ENCODE measurements at places on chromosomes 5 and 9.
A peak's percentile ranks its signal among the peaks of the same experiment; 100 is the strongest.

GRCh38 chr5:10653751-10654400, 90.0 kb downstream of the ANKRD33B start:
- DNase-seq, result no peak

DNA sequence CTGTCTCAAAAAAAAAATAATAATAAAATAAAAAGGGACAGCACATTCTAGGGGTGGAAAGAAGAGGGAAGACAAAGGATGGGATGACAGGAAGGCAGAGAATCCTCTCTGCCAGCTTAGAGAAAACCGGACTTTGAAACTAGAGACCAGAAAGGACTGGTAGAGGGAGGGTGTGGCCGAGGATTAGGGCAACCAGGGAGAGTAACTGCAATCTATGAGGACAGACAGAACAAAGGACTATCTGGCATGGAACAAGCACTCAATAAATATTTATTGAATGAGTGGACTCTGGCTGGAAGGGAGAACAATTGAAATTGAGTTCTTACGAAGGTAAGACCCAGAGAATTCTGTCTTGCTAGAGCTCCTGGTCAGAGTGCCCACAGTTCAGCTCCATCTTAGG, 2.4 kb downstream of the GBA2 start:
- no peak for DNase-seq

- no peak for DNase-seq
Measured at GRCh38 chr5:110333384-110333783, 393.1 kb downstream of the TMEM232 start.

- DNase-seq, result no peak
Measured at GRCh38 chr5:149773291-149774095, 43.4 kb downstream of the PPARGC1B start.

DNA sequence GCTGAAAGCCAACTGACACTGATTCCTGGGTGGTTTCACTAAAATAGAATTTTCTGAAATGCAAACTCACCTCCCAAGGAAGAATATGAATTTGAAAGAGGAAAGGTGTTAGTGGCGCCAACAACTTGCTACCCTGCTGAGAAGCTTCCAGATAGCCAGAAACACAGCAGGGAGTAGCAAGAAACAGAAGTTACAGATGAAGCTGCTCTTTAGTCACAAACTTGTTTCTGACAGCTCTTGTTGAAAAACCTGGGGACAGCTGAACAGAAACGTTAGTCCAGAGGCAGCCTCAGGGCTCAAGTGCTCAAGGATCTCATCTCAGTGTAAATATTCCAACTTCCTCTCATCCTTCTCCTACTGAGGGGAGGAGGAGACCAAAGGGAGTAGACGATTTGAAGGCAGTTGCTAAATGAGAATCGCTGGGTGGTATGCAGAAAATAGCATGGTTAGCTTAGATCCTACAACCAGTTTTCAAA, 184.1 kb downstream of the PDE4D start:
- no peak for DNase-seq

GRCh38 chr5:61737301-61737963, 405.4 kb downstream of the ZSWIM6 start:
- DNase-seq, result no peak

GRCh38 chr5:156367597-156367996, 40.6 kb downstream of the SGCD start:
- DNase-seq, result no peak

DNA sequence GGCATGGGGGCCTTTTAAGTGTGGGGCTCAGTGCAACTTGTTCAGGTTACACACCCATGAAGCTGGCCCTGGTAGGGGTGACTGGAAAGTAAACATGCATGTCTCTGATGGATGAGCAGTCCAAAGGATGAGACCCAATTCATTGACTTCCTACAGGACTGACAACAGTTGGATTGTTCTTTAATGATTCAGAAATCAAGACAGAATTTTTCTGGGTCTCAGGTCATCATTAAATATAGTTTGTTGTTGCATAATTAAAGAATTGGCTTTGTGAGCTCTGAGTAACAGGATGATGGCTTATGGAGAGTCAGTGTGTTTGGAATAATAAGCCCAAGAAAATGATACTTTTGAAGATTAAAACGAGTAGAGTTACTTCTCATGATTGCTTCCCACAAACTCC, 604.2 kb upstream of the CLINT1 start:
- DNase-seq, result no peak

DNA sequence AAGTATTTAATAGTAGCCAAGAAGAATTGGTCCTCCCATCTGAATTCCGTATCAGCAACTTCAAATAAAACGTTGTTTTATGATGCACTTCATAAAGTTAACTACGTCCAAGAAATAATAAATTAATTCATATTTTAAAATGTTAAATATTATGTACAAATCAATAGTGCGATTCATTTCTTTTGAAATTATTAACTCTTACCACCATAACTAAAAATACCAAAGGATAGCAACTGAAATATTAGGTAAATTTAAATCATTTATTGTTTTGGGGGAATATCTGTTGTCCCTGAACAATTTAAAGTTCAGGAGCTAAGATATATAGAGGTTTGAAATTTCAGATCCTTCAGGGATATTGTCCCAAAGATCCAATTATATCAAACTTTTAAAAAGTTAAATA, at the start of gene OR2K2:
Gene OR2K2, minus strand, starts transcription at position 101 of the 400 bp plus-strand sequence. CDS start 1,791 bp downstream, outside the sequence.
- DNase-seq, result no peak

- DNase-seq, result peak; percentile 1
Measured at GRCh38 chr5:142280066-142281007, 44.5 kb downstream of the SPRY4 start.

- DNase-seq, result no peak
Measured at GRCh38 chr5:181246276-181247049, 2.8 kb upstream of the RACK1 start.

GRCh38 chr9:124480621-124480981, 26.6 kb downstream of the NR5A1 start:
- peak; percentile 13 for DNase-seq

GRCh38 chr5:86929123-86929766, 311.5 kb downstream of the COX7C start:
- DNase-seq, result no peak

DNA sequence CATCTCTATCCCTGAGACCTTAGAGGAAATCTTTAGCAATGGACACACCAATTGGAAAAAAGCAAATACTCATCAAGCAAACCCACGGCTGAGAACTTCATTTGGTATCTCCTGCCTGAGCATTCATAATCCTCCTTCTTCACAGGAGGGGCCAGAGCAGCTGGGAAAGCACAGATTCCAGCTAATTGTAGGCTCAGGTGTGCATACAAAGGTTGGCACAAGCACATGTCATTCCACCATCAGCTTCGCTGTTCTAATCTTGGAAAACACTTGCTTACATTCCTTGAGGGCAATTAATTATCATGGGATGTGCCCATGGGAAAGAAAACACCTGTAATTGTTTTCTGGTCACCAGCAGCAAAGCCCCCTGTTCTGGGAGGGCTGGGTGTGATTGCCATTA, 376.6 kb downstream of the SPOCK1 start:
- DNase-seq, result peak; percentile 43

GRCh38 chr9:69400470-69400869, 75.5 kb downstream of the ENTREP1 start:
- no peak for DNase-seq

DNA sequence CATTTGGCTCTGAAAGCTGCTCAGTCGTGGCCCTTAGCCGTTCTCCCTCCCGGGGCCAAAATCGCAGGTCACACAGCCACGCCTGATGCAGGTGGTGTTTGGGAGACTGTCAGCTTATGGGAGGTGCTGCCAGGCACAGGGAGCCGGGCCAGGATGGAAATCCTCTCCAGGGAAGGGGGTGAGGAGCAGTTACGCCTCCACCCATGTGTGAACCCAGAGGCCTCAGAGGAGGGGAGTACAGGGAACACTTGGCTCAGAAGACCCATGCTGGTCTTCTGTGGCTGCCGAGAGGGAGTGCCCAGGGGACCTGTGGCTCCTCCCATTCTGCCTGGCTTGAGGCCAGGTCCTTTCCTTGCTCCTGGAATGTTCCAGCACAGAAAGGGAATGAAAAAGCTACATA, 3.6 kb upstream of the OLFM1 start:
- peak; percentile 79 for DNase-seq

DNA sequence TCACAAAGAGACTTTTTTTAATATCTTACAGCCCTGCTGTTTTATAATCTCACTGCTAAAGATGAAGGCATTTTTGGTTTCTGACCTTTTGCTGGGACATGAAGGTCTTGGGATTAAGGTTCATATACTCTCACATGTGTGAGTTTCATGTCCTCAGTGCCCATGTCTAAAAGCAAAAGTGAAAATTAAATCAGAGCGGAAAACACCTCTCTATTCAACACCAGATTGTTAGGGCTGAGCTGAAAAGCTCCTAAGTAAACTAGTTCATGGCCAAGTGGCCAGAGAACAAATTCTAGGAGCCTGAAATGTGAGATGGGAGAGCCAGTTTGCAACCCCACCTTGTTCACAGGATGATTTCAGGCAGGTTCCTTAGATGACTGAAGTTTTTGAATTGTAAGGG, 110.9 kb downstream of the GRIA1 start:
- no peak for DNase-seq

DNA sequence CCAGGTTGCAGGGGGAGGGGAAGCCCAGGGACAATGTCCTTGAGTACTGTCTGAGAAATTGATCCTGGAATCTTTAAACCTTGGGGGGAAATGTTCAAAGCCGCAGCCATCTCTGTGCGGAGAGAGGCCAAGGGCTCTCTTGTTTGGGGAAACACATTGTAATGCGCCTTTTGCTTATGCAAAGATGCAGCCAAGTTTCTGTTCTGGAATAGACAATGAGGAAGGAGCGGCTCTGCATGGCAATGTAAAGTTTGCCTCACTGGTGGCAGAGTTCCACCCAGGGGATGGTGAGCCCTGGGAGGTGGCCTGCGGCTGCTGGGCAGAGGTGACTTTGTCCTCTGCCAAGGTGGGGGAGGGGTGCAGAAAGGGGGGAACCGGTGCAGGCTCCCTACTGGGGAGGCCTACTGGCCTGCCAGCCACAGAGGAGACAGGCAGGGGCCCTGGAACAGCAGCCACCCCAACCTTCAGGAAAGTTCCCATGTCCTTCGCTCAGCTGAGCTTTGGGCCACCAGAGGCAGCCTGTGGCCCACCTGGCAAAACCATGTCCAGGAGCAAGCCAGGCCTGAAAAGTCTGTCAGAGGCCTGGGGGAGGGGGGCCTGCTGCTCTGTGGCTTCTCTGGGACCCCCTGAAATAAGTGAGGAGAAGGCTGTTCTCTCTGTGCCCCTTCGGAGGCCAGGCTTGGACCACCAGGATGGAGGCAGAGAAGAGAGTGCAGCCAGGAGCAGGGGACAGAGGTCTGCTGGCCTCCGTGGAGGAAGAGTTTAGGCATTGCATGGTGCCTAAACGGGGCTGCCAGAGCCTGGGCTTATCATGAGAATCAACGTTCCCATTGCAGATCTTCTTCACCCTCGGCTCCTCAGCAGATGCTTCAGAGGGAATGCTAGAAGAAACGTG, 127.8 kb downstream of the ZNF354C start:
- no peak for DNase-seq

DNA sequence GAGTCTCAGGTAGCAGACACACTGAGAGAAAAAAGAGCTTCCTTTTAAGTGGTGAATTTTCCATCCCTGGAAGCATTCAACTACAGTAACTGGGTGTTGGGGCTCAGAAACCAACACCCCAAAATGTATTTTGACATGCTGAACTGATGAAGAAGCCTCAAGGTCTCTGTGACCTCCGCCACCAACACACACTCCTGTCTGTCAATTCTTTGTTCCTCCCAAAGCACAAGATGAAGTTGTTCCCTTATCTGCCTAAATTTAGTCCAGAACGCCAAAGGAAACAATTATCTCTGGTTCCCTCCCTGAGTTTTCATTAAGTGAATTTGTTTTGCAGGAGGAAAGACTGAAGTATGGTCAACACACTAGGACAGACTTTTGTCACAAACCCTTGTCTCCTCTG, 1.4 kb upstream of the CDKN2AIPNL start:
- no peak for DNase-seq

DNA sequence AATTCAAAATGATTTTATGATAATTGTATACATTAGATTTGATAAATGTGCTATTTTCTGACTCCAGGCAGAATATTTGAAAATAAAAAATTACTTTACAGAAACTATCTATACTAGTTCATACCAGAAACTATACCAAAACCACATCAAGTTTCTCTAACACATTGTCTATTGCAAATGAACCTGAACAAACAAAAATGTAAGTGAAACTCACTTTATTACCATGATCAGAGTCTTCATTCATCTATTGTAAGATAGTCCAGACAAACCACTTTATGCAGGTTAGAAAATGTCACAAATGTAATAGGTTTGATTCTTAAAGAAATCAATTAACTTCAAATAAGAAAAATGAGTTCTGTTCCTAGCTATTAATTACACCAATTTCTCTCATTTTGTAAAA, 99.4 kb downstream of the OXCT1 start:
- no peak for DNase-seq

DNA sequence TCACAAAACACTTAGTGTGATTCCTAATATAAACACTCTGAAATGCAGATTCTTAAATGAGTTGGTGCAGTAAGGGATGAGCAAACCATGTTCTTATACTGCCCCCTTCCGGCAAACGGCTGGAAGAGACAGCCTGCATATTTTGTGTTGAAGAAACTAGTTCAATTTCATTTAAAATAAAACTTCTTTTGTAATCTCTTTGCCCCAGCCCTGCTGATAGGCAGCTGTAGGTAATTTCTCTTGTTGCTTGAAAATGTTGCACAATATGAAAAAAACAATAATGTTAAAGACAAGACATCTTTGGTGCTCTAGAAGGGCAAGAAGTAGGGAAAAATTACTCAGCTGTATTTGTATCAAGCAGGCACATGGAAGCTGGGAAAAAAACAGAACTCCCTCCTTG, 89.7 kb upstream of the CCNG1 start:
- peak; percentile 1 for DNase-seq

GRCh38 chr9:110842169-110842568, 173.6 kb downstream of the MUSK start:
- DNase-seq, result no peak

DNA sequence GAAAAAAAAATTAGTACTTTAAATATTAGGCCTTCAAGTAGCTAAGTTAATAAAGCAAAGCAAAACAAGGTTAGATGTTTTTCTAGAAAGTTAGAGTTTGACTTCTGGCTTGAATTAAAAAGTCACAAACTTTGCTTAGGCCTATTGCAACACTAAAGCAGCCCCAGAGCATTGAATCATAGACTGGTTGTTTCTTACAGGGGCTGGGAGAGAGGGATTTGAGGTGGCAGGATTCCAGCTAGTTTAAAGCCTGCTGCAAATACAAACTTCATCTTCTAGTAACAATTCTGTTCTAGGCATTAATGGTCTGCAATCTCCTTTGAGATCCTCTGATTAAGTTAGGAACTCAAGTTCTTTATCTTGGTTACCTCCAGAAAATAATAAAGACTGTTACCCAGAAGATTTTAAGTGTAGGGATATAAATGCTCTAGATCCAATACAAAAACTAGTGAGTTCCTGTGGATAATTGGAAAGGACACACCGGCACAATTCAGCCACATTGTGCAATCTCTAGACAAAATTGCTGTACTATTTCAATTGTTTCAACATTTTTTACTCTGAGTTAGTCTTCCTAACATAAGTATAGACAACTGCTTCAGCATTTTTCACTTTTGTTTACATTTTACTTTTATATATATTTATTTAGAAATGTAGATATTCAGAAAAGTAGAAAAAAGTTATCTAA, 12.6 kb downstream of the OR13C5 start:
- DNase-seq, result no peak
